ENCODE measurements at places on chromosomes 7 and 10.
A peak's percentile ranks its signal among the peaks of the same experiment; 100 is the strongest.

DNA sequence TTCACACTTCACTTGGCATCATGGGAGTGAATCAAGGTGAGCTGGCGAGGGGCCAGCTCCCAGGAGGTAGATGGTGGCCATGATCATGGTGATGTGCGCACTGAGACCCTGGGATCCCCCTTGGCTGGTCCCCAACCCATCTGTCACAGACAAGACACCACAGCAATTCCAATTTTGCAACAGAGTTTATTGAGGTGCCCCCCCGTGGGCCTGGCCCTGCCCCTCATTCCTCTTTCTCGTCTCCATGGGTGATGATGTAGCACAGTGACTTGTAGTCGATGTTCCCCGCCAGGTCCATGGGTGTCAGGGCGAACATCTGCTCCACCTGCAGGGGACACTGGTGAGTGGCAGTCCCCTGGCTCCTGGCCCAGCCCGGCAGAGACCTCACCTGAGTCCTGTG lies 2.4 kb downstream of the MYL7 start:
- DNase-seq, result no peak

GRCh38 chr7:130135208-130136205 lies 65.2 kb downstream of the KLHDC10 start:
- no peak for DNase-seq

DNA sequence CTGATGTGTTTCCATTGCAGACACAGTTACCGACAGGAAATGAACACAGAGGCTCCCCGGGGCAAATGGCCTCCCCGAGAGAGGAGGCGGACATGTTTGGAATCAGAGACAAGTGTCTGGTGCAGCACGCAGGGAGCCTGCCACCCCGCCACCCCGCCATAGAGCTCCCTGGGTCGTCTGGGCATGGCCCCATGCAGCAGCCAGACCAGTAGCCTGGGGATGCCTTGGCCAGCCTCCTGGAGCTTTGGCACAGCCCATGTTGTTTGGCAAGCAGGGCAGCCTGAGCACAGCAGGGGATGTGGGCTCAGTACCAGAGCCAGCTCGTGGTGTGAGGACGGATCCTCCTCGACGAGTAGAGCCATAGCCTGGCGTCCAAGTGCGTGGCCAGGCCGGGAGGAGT lies 80.8 kb downstream of the NKX6-2 start:
- DNase-seq, result no peak

GRCh38 chr10:127649642-127650041 lies 87.3 kb upstream of the FOXI2 start:
- no peak for DNase-seq

GRCh38 chr7:87474533-87475358 lies 734 bp downstream of the ABCB4 start:
- DNase-seq, result peak; percentile 6

DNA sequence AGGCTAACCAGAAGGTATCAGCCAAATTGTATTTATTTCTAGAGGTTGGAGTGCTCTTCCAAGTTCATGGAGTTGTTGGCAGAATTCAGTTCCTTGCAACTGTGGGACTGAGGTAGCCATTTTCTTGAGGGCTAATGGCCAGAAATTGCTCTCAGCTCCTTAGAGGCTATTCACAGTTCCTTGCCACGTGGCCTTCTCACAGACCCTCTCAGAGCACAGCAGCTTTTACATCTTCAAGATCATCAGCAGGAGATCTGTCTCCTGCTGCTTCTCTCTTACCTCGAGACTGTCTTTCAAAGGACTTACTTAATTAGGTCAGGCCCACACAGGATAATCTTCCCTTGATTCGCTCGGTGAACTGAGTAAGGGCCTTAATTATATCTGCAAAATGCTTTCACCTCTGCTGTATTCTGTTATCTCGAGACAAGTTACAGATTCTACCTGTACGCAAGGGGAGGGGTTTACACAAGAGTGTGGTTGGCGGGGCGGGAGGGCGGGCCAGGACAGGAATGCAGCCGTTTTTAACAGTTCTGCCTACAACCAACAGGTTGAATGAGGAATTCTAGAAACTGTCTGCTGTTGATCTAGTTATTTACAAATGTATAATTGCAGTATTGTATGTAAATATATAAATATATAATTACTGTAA lies 15.0 kb downstream of the MIOS start:
- no peak for DNase-seq

DNA sequence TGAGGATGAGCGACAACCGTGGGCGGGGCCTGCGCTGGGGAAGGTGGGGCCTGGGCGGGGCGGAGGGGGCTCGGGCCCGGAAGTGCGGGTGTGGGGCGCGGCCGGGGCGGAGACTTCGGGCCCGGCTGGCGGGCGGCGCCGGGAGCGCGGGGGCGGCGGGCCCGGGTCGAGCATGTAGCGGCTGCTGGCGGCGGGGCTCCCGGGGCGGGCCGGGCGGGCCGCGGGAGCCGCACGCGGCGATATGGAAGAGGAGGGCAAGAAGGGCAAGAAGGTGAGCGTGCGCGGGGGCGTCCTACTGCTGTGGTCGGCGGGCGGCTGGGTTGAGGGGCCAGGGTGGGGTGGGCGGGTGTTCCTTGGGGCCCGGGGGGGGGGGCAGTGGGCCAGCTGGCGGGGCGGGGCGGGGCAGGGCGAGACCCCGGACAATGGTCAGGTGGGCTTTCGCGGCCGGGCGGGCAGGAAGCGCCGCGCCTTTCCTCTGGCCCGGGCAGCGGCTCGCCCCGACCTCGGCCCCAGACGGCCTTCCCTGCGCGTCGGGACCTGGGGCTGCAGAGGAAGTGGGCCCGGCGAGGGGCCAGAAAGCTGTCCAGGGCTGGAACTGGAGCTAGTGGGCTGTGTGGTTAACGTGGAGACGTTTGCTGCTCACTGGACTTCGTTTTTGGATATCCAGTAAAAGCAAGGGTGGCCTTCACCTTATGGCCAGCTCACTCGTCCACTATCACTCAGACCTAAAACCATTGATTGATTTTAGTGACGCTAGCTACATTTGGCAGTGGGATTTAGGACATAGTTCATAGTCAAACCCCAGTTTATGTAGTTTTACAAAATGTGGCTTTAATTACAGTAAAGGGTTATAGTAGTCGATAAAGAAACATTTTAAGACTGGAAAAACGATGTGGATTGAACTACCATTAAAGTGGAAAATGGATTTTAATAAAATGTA lies at the start of gene CCM2:
Gene CCM2, plus strand, starts transcription at position 109 of the 940 bp plus-strand sequence. Its CDS starts 133 bp downstream, at position 242.
- DNase-seq, result no peak

DNA sequence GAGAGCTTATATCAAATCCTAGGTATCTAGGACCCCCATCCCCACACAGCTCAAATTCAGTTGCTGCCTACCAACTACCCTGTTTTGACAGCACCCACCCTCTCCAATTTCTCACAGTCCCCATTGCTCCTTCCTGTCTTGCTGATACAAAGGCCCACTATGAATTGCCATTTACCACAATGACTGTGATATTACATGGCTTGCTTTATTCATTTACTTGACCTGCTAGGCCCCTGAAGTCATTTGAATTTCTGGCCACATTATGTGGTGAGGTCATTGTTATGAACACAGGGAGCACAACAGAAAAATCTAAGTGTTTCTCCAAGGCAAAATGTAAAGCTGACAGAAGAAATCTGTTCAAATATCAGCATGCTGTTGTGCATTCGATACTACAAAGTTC lies 101.4 kb downstream of the PPP1R17 start:
- DNase-seq, result no peak

DNA sequence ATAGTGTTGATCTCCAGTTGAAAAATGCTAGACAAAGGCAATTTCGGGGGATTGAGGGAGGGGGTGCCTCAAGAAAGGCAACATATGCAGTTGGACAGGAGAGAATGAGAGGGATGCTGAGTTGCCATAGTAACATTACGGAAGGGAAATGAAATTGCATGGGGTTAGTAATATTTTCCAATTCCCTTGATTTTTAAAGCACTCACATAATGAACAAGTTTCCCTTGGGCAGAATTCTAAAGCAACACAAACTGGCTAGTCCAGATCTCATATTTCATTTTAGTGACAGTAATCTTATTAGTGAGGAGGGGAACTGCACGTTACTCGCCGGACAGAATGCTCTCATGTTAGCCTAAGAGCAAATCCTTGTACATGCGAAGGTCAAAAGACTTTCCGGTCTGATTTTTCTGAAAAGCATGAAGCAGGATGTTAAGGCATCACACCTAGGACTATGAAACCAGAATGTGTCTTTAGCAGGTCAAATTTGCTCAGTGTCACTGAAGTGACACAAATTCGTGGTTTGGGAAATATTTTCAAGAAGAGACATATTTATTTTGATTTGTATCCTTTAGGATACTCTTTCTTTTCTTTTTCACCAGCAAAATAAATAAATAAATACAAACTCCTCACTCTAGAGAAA lies 165.5 kb downstream of the ANK3 start:
- DNase-seq, result no peak

DNA sequence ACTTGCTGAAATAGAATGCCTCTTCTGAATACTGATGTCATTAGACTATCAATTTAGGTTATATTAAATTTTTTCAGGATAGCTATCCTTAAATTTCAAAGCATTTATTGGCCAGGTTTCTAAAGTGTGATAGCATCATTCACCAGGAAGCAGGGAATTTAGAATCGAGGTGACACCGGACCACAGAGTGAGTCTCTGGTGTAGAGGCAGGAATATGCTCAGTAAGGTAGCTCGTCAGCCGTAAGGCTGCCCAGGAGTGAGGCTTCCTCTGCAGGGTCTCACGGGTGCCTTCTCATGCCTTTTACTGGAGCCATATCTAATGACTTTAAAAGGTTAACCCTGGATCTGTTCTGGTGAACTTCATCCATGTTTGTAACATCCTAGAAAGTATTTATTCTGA lies 170.8 kb upstream of the KLF14 start:
- no peak for DNase-seq

DNA sequence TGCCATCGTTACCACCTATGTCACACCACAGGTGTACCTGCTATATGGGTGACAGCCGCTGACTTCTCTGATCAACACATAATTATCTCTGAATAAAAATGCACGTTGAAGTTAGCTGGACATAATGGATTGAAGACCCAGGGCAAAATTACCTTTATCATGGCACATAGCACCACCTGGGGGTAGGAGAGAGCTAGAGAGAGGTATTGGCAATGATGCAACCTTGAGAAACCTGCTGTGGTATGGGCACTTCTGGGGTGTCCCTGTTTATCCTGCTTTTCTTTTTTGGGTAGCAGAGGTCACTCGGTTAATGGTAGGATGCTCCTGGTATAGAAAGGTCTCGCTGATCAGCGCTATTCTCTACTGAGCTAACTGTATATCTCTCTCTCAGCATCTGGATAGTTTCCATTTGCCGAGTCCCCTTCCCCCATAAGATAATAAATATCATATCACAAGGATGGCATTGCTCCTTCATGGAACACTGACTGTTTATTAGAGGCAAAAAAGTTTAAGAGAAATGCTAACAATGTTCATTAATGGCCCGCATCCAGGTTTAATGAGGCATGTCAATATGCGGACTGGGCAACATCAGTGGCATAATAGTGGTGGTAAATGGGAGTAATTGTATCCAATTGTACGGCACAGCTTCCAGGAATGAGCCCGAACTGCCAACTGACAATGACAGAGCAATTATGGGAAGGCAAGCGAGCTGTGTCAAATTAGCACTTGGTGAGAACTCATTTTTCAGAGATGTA lies 323.1 kb downstream of the TFEC start:
- DNase-seq, result peak; percentile 14

DNA sequence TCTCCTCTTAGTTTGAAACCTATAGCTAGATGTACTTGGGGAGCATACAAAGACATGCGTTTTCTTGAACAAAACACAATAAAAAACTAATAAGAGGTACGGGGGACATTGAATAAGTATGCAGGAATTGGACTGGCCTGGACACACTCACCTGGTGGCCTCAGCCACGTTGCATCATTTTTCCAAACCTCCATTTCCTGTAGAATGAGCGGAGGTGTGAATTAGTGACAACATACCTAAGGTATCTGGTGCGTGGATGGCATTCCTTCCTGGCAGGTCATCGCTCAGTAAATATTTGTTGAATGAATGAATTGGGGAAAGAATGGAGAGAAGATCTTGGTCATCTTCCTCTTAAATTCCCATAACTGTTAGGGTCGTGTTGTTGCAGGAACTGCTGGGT lies 103.2 kb upstream of the CTBP2 start:
- no peak for DNase-seq

DNA sequence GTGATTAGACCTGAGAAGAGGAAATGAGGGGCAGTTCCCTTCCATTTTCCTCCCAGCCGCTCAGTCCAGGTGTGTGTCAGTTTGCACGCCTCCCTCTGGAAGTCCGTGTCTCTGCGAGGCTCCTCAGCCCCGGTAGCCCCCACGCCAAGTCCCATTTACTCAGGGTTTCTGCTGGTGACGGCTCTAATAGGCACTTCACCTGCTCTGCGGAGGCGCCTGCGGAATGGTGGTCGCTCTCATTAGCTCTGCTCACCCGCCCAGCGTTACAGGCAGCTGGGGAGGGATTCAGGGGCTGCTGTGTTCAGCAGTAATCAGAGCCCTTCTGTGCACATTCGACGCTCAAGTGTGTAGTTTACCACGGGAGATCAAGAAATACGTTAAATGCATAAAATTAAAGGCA lies 179.9 kb downstream of the MGMT start:
- DNase-seq, result no peak

DNA sequence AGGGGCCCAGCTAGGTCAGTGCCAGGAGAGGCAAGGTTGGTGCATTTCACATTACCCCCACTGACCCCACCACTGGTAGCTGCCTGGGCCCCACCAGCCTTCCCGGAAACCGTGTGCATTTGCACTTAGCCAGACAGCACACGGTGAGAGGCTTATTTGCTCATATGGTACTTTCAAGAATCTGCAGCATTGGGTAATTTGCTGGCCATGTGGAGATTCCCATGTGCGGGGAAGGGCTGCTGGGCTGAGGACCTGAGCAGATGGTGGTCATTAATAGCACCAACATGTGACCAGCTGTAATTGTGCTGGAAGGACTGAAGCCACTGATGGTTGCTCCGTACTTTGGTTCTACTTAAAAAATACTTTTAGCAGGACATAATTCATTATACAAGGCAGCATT lies 323.8 kb downstream of the DPP6 start:
- DNase-seq, result no peak

- DNase-seq, result no peak
Observed at GRCh38 chr10:50497758-50498157, 126.0 kb downstream of the SGMS1 start.

DNA sequence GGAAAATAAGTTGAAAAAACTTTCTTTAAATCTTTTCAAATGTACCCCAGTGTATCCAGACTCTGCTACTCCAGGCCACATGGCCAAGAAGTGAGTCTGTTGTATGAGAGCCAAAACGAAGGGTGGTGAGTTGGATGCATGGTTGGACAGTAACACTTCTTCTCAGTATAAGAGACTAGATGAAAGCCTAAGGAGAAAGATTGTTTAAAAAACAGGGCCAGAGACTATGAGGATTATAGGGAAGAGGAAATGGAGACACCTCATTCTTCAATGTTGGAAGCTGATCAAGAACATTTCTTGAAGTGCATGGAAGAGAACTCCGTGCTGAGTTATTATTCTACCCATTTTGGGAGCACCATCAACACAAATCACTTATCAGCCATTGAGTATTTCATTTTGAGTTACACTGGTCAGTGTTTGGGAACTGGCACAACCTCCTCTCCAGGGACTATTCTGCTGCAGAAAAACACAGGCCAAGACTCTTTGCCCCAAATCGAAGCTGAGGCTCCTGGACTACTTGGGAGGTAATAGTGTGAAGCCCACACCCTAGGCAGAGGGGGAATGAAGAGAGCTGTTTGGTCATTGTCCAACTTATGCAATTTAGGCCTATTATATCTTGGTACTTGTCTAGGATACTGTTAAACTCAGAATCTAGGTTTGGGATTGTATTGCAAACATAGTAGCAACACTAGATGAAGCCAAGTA lies 123.0 kb upstream of the SEC61G start:
- DNase-seq, result no peak

GRCh38 chr10:21715531-21716195 lies 181.6 kb downstream of the MLLT10 start:
- no peak for DNase-seq

Measured in hippocampal formation (tissue), 2 donors.